ENCODE measurements at places on chromosomes 13 and 19. TPM values are rescaled to one million over a fixed set of nuclear protein-coding genes. Genes with fewer than 3 reads are reported as not detected.

GRCh38 chr13:43088093-43088511, 64.7 kb downstream of the DNAJC15 start:
- H3K36me3 ChIP-seq = peaks cover 22% of the 10 kb centered on the region
- no peaks in the 10 kb centered on the region for H3K27me3 ChIP-seq
- no peak for DNase-seq
- peak overlapping the region; percentile 35 for H3K4me3 ChIP-seq
- peak overlapping the region; percentile 8 for H3K27ac ChIP-seq
- H3K4me1 ChIP-seq = no peaks in the 10 kb centered on the region

- no peaks in the 10 kb centered on the region for H3K36me3 ChIP-seq
- no peak overlapping the region for H3K4me3 ChIP-seq
- H3K27ac ChIP-seq = no peak overlapping the region
- no peaks in the 10 kb centered on the region for H3K27me3 ChIP-seq
- H3K4me1 ChIP-seq = no peaks in the 10 kb centered on the region
- no peak for DNase-seq
These were observed 256.1 kb downstream of the DACH1 start for GRCh38 chr13:71610876-71611275.

DNA sequence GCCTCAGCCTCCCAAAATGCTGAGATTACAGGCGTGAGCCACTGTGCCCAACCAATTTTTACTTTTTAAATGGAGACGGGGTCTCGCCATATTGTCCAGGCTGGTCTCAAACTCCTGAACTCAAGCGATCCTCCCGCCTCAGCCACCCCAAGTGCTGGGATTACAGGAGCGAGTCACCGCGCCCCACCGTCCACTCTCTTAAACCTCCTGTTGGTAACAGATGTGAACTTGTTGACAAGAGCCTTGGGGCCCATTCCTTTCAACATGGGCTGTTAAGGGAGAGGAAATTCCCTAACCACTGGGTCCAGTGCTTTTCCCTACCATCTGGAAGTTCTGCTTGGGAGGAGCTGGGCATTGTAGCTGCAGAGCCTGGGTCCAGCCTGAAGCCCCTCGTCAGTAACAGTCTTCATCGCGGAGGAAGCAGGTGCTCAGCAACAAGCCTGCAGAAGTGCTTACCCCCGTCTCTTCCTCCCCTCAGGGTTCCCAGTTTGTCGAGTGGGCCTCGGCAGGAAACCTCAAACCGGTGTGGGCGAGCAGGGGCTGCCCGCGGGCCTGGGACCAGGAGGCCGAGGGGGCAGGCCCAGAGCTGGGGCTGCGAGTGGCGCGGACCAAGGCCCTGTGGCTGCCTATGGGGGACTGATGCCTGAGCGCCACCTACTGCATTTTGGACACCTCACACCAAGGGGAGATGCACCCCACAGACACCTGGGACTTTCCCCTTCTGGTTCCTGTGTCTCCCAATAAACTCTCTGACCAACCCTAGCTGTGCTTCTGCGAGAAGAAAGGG, 4.0 kb upstream of the FLT3LG start:
- no peaks in the 10 kb centered on the region for H3K4me1 ChIP-seq
- peak overlapping the region; percentile 82 for H3K27ac ChIP-seq
- H3K36me3 ChIP-seq = no peaks in the 10 kb centered on the region
- H3K27me3 ChIP-seq = no peaks in the 10 kb centered on the region
- no peak overlapping the region for H3K4me3 ChIP-seq

DNA sequence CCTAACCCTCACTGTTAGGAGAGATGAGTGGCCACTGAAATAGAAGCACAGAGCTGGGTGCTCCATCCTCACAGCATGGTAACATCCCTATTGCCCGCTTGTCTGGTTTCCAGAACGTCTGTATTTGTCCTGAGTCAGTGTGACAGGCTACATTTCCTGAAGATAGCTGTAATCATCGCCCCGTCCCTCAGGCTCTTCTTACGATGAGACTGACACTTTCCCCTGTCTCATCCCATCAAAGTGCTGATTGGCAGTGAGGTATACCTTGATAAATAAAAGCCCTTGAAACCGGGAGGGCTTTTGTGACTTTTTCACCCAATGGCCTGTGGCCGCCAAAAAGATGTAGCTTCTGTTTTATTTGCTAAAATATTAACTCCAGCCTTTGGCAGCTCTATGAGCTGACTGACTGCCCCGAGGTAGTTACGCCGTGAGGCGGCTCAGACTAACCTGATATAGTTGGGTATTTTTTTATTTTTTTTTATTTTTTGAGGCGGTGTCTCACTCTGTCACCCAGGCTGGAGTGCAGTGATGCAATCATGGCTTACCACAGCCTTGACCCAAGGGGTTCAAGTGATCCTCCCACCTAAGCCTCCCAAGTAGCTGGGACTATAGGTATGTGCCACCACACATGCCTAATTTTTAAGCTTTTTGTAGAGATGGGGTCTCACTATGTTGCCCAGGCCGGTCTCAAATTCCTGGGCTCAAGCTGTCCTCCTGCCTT, 5.7 kb upstream of the LRRC4B start:
- H3K4me3 ChIP-seq = no peak overlapping the region
- H3K27ac ChIP-seq = no peak overlapping the region
- H3K4me1 ChIP-seq = no peaks in the 10 kb centered on the region
- no peaks in the 10 kb centered on the region for H3K36me3 ChIP-seq
- peaks cover 15% of the 10 kb centered on the region for H3K27me3 ChIP-seq

GRCh38 chr19:48720251-48720612, 707 bp upstream of the MAMSTR start:
- peak overlapping the region; percentile 88 for H3K27ac ChIP-seq
- H3K4me3 ChIP-seq = peak overlapping the region; percentile 63
- no peaks in the 10 kb centered on the region for H3K36me3 ChIP-seq
- DNase-seq = no peak
- peaks cover 48% of the 10 kb centered on the region for H3K4me1 ChIP-seq

DNA sequence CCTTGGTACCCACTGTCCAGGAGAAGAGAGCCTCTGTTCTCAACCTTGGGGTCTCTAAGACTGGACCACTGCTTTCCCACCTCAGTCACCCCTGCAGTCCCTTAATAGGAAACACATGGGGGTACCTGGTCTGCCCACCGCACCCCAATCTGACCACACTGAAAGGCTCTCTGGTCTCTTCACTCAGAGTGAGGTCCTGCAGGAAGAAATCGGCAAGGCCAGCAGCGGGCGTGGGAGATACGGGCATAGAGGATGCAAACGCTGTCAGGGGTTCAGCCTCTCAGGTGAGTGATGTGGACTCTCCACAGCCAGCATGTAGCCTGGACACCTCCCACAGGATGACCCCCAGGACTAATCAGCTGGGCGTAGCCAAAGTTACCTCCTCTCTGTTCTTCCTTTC, 3.5 kb downstream of the SIGLEC9 start:
- H3K36me3 ChIP-seq = no peaks in the 10 kb centered on the region
- no peaks in the 10 kb centered on the region for H3K27me3 ChIP-seq
- DNase-seq = no peak
- no peak overlapping the region for H3K4me3 ChIP-seq
- no peak overlapping the region for H3K27ac ChIP-seq

- no peaks in the 10 kb centered on the region for H3K36me3 ChIP-seq
- no peak for DNase-seq
- H3K4me1 ChIP-seq = no peaks in the 10 kb centered on the region
- H3K4me3 ChIP-seq = no peak overlapping the region
- H3K27me3 ChIP-seq = no peaks in the 10 kb centered on the region
These were observed 23.2 kb upstream of the CPAMD8 start for GRCh38 chr19:17049711-17050280.

GRCh38 chr19:3508771-3509535, 2.8 kb downstream of the FZR1 start:
- H3K4me1 ChIP-seq = peaks cover 10% of the 10 kb centered on the region
- no peaks in the 10 kb centered on the region for H3K27me3 ChIP-seq
- peaks cover 32% of the 10 kb centered on the region for H3K36me3 ChIP-seq
- H3K4me3 ChIP-seq = no peak overlapping the region
- no peak overlapping the region for H3K27ac ChIP-seq
- DNase-seq = no peak

DNA sequence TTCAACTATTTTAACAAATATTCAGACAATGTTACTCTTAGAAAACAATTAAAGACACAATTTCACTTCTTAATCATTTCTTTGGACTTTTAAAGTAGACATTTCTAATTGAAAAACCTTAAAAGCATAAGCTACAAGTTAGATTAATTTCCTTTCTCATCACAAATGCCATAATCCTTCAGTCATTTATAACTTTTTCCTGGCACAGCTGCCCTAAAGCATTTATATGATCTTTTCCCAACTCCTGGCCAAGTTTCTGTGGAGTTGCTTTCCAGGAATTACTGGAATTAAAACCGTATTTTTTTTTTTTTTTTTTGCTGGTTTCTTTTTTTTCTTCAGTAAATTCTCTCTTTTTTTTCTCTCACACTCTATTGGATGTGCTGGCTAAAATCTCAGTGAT, 615.9 kb downstream of the TBC1D4 start:
- H3K27me3 ChIP-seq = no peaks in the 10 kb centered on the region
- H3K27ac ChIP-seq = no peak overlapping the region
- no peaks in the 10 kb centered on the region for H3K36me3 ChIP-seq
- H3K4me3 ChIP-seq = no peak overlapping the region

DNA sequence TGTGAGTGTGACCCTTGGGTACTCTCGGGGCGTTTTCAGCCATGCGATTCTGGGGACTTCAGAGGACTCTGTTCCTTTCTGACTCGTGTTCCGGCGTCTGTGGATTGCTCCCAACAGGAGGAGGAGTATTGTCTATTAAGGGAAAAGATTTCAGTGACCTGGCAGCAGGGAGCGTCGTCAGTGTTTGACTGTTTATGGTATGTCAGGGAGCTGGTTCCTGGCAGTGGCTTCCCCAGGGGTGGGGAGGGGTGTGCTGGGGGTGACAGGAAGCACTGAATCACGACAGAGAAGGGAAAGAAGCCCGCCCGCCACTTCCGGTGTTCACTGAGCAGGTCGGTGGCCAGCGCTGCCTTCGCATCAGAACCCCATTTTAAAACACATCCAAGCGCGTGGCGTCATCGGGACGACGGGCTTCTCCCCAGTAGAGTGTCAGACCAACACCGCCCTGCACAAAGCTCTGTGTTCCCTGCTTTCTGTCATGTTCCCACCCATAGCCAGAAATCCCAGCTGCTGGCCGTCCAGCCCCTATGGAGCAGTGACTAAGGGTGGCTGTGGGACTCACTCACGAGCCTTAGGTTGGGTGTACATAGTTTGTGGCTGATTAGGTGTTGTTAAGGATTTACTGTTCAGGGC, 33.8 kb downstream of the COL4A2 start:
- no peaks in the 10 kb centered on the region for H3K36me3 ChIP-seq
- peak overlapping the region; percentile 40 for H3K27ac ChIP-seq
- no peaks in the 10 kb centered on the region for H3K27me3 ChIP-seq
- peaks cover 49% of the 10 kb centered on the region for H3K4me1 ChIP-seq

- no peak for DNase-seq
- no peak overlapping the region for H3K4me3 ChIP-seq
- no peak overlapping the region for H3K27ac ChIP-seq
- no peaks in the 10 kb centered on the region for H3K27me3 ChIP-seq
- no peaks in the 10 kb centered on the region for H3K36me3 ChIP-seq
These were observed 252.2 kb upstream of the SLITRK6 start for GRCh38 chr13:86051134-86052103.

DNA sequence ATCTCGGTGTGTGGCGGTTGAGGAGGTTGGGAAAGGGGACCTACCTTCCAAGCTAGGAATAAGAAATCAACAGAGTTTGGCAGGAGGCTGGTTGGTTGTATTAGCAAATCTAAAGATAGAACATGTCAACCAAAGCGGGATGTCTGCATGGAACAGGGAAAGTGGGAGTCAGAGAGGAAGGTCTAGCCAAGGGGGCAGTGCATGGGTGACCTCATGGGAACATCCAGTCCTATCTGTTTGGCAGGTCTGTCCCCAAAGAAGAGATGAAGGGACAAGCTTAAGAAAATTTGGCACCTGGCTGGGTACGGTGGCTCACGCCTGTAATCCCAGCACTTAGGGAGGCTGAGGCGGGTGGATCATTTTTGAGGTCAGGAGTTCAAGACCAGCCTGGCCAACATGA, 118.7 kb upstream of the TSC22D1 start:
- no peaks in the 10 kb centered on the region for H3K36me3 ChIP-seq
- H3K4me1 ChIP-seq = no peaks in the 10 kb centered on the region
- H3K27me3 ChIP-seq = no peaks in the 10 kb centered on the region
- no peak overlapping the region for H3K27ac ChIP-seq

- no peak for DNase-seq
- no peaks in the 10 kb centered on the region for H3K36me3 ChIP-seq
- H3K27ac ChIP-seq = no peak overlapping the region
- H3K4me1 ChIP-seq = no peaks in the 10 kb centered on the region
- H3K27me3 ChIP-seq = no peaks in the 10 kb centered on the region
These were observed 52.4 kb downstream of the CHST8 start for GRCh38 chr19:33673996-33674625.

DNA sequence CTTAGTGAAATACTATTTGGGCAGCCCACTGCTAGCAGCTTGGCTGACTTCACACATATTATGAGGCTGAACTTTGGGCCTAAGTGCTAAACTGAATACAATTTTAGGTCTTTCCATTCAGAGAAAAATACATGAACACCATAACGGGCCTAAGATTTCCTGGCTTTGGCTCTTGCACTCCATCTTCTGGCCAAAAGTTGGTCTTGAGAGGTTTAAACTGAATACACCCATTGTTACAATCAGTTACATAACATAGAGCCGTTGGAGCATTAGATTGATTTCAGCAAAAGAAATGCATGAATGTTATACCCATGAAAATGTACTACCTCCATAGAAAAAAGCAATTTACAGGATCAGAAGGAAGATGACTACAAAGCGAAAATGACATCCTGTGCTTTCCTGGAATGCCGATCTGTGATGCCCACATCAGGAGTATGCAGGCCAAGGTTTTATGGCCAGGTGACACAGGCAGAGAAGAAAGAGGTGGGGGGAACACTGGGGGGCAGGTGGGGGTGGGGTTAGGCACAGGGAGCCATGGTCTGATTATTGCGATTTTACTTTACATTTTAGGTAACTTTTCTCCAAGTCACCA, 11.1 kb upstream of the SHISA2 start:
- no peaks in the 10 kb centered on the region for H3K36me3 ChIP-seq
- no peak overlapping the region for H3K27ac ChIP-seq
- H3K4me1 ChIP-seq = no peaks in the 10 kb centered on the region

DNA sequence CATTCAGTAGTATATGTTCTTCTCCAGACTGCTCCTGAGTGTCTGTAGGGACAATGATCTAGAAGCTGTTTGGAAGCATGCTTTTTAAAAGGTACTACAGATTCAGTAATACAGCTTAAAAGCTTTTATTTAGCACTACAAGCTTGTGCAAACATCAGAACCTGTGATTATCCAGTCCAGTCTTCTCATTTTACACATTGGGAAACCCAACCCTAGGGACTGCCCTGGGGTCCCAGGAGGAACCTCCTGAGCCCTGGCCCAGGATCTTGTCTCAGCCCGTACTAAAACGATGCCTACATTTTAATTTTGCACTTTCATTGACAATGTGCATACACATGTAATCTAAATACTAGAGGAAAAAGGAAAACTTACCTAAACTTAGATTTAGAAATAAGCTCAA, 12.5 kb downstream of the DOCK9 start:
- no peak for DNase-seq
- no peaks in the 10 kb centered on the region for H3K36me3 ChIP-seq
- no peak overlapping the region for H3K4me3 ChIP-seq
- no peak overlapping the region for H3K27ac ChIP-seq

The SIGLEC5 gene
- 1.0 TPM for total RNA-seq

The IRGC gene
- total RNA-seq = not detected

The ZNF419 gene
- total RNA-seq = 10.5 TPM

The ZFR2 gene
- total RNA-seq = not detected

The CLDN10 gene
- total RNA-seq = 0.44 TPM

The CPT1C gene
- total RNA-seq = 1.0 TPM

The IZUMO2 gene
- not detected for total RNA-seq

The CGB5 gene
- not detected for total RNA-seq

The ZNF223 gene
- 7.3 TPM for total RNA-seq

The FKBP8 gene
- 451 TPM for total RNA-seq

The BLOC1S3 gene
- 12.0 TPM for total RNA-seq

The GRK1 gene
- total RNA-seq = not detected

The CAMSAP3 gene
- not detected for total RNA-seq
